Aorta (tissue), 5 donors: ENCODE measurements at places on chromosomes 4 and X.

DNA sequence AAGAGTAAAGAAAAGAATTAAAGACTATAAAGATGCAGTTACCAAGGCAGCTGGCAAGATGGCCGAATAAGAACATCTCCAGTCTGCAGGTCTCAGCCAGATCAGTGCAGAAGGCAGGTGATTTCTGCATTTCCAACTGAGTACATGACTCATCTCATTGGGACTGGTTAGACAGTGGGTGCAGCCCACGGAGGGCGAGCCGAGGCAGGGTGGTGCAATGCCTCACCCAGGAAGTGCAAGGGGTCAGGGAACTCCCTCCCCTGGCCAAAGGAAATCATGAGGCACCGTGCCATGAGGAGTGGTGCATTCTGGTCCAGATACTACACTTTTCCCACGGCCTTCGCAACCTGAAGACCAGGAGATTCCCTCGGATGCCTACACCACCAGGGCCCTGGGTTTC is 20.5 kb downstream of the SPIN4 start:
- DNase-seq, result no peak

GRCh38 chrX:58051346-58051745 is 141.1 kb upstream of the ZXDA start:
- no peak for DNase-seq

DNA sequence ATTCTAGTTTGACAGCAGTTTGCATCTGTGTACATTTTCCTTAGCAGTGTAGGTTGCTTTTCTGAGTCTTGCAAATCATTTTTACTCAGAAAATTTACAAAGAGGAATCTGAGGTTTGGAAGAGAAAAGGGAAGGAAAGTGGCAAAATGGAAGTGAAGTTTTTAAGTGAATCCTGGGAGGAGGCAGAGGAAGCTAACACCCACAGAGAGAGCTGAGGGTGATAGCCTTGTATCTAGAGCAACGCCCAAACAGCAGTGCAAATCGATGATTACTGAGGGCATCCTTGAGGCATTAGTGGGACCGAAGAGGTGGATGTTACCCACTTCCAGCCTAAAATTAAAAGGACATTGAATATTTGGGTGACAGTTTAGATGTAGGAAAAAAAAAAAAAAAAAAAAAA is 31.8 kb downstream of the KLF3 start:
- DNase-seq, result no peak

- no peak for DNase-seq
These were observed 45.9 kb upstream of the PPP3CA start for GRCh38 chr4:101393256-101393655.

- no peak for DNase-seq
These were observed 4.6 kb upstream of the MAD2L1 start for GRCh38 chr4:120071192-120071795.
